ENCODE measurements at places on chromosomes 7 and 10. TPM values are rescaled to one million over a fixed set of nuclear protein-coding genes. Genes with fewer than 3 reads are reported as not detected.

The FRA10AC1 gene
- total RNA-seq = 15.1 TPM

The GIMAP4 gene
- total RNA-seq = 25.6 TPM

The GPR26 gene
- total RNA-seq = not detected

The GRID2IP gene
- not detected for total RNA-seq

The SORCS3 gene
- 0.52 TPM for total RNA-seq

The NUDT13 gene
- 2.1 TPM for total RNA-seq

The PNLIP gene
- 1.0 TPM for total RNA-seq

The IFIT1B gene
- total RNA-seq = 2.1 TPM

The NACAD gene
- 1.0 TPM for total RNA-seq

The PAXIP1 gene
- 7.8 TPM for total RNA-seq

The CRPPA gene
- 16.7 TPM for total RNA-seq

The EIF5AL1 gene
- total RNA-seq = under 0.01 TPM

The TFPI2 gene
- total RNA-seq = 1.0 TPM

The SPDYE8 gene
- not detected for total RNA-seq

The MMP21 gene
- under 0.01 TPM for total RNA-seq

The AKR1C8 gene
- not detected for total RNA-seq

The CYP3A5 gene
- total RNA-seq = 1.0 TPM
